ENCODE measurements at places on chromosomes 3 and 15.

- no peak for DNase-seq
Measured at GRCh38 chr3:129536374-129536667, 6.7 kb upstream of the H1-8 start.

DNA sequence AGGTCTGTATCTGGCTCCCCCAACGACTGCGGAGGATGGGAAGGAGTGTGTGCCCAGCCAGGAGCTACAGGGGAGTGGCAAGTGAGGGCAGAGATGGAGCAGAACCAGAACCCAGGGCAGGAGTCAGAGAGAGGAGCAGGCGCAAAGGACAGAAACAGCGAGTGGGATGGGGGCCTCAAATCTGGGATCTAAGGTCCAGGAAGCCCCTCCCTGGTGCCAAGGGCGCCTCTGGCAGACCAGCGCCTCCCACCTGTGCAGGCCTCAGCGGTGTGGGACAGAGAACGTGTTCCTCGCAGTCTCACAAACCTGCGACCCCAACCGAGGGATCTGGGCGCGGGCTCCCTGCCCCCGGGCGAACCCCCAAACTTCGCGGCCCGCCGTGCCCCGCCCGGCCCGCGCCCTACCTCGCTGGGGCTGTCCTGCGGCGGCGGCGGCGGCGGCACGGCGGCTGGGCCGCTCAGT is 301 bp downstream of the PCBP4 start:
- no peak for DNase-seq

DNA sequence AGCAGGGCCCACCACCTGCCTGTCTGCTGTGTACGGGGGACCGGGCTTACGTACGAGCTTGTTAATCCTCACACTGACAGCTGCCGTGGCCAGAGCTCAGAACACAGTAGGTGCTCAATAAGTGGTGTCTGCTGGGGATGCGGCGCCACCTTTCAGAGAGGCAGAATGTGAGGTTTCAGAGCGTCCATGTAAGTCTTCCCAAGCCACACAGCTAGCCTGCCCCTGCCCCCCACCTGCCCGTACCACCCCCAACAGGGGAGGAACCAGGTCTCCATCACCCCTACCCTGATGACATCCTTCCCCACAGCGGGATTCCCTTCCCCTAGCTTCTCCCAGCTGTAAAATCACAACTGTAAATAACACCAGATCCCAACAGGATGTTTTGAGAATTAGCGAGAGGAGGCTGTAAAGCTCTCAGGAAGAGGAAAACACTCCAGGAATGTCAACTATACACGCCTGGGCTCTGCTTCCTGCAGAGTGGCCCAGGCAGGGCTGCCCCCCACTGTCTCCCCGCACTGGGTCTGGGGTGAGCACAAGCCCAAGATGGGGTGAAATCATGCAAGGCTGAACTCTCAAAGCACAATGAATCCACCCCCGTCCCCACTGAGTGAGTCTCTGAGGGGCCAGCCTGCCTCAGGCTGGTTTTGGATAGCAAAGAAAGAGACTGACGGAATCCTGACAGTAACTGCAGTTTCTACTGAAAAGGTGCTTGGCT is 250.1 kb upstream of the LYSMD4 start:
- no peak for DNase-seq

- no peak for DNase-seq
Measured at GRCh38 chr15:39022532-39023305, 458.1 kb upstream of the RASGRP1 start.

- no peak for DNase-seq
Measured at GRCh38 chr3:195230244-195230643, 40.7 kb downstream of the XXYLT1 start.

DNA sequence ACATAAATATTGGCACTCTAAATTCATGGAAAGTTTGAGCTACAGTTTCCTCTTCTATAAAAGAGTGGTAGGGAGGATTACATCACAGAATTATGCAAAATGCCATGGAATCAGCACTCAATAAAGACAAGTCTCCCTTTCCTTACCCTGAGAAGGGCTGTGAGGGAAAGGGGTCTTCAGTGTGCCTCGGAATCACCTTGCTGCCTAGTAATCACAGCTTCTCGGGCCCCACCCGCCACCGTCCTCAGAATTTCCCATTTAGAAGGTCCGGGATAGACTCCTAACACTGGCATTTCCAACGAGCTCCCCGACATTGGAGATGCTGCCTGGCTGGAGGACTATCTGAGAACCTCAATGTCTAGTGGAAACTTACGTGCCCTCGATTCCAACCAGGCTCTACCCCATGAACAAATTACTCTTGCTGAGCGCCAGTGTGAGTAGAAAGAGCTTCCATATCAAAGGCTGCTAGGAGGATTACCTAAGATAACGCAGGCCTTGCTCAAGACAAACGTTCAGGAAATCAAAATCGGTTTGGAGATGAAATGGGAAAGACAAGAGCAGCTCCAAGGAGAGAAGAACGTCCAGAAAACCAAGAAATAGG is 92.1 kb upstream of the CHD2 start:
- no peak for DNase-seq

DNA sequence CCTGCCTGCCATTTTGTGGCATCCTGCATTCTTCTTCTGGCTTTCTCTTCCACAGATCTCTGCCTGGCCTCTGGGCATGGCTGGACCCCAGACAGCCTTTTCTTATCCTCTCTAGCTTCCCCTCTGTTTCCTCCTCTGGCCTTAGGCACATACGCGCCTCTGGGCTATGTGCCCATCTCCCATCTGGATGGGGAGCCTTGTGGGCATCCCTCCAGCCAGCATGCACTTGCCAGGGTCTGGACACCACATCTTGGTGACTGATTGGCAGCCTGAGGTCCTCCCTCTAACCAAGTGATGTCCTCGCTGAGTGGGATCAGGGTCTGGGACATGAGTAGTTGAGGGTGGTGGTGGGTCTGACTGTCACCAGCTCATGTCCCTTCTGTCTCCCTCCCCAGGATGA is 12.8 kb downstream of the PLEKHO2 start:
- DNase-seq = no peak

DNA sequence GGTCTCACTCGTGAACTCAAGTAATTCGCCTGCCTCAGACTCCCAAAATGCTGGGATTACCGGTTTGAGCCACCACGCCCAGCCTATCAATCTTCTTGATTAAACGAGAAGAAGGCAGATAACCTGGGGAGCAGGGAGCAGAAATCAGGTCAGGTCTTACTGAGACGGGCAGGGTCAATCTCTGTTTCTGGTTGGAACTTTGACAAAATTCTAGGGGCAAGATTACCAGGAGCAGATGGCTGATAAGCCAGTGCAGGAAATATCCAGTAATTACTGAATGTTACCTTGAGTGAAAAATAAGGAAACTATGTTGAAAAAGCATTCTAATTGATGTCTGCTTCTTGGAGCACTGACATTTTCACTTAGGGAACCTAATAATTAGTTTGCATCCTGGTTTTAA is 24.4 kb upstream of the GOLM2 start:
- DNase-seq = no peak

- no peak for DNase-seq
Measured at GRCh38 chr15:99486371-99487336, 79.1 kb upstream of the MEF2A start.
